ENCODE measurements at places on chromosomes 13 and 19.

GRCh38 chr19:45598267-45599001 is 3.6 kb downstream of the GPR4 start:
- DNase-seq, result no peak

- DNase-seq, result no peak
Measured at GRCh38 chr13:34913040-34913439, 29.0 kb upstream of the NBEA start.

- DNase-seq, result no peak
Measured at GRCh38 chr13:97125810-97126738, 96.1 kb upstream of the MBNL2 start.

- no peak for DNase-seq
Measured at GRCh38 chr13:73194310-73194709, 135.5 kb downstream of the KLF5 start.

GRCh38 chr13:110560601-110561343 is 750 bp downstream of the RAB20 start:
- DNase-seq, result no peak

GRCh38 chr13:112751617-112752016 is 61.8 kb downstream of the ATP11A start:
- DNase-seq, result no peak

- DNase-seq, result no peak
Measured at GRCh38 chr13:24202215-24202614, 41.7 kb downstream of the SPATA13 start.

- DNase-seq, result no peak
Measured at GRCh38 chr13:111418101-111418500, 97.7 kb downstream of the TEX29 start.

DNA sequence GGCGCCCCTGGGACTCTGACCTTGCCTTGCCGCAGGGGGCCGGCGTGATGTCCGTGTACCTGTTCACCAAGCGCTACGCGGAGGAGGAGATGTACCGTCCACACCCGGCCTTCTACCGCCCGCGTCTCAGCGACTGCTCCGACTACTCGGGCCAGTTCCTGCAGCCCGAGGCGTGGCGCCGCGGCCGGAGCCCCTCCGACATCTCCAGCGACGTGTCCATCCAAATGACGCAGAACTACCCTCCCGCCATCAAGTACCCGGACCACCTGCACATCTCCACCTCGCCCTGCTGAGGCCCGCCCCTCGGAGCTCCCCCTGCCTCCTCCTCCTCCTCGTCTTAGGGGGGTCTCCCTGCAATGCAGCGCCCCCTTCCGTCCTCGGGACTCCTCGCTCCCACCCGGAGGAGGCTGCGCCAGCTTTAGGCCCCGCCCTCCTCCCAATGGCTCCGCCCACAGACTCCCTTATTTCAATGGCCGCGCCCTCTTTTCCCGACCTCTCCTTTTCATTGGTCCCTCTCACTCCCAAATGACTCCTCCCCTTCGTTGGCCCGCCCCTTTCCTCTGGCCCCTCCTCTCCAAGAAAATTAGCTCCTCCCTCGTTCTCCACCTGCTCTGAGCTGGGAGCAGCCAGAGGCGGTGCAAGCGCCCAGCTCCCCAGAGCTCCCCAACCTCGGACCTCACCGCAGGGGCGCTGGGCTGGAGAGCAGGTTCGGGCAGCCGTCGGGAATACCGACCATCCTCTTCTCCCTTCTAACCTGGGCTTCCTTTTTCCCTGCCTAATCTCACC is 20.5 kb upstream of the CACNG8 start:
- no peak for DNase-seq

GRCh38 chr13:21657538-21657937 is 13.3 kb upstream of the FGF9 start:
- no peak for DNase-seq

DNA sequence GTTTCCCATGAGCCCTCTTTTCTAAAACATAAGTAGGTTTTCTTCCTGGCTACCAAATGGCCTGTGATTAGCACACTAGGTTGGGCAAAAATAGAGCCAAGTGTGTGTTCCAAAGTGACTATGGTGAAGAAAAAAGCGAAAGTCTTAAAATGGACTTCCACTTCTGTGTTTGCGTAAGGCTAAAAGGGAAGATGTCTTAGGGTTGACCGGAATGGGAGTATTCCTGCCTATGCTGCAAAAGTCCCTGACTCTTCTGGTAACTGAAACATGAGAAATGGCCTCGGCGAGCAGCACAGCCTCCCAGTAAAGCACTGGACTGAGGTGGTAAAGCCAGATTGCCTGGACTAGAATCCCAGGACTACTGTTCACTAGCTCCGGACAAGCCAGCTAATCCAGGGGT is 2.4 kb upstream of the FPR1 start:
- DNase-seq, result no peak
